Muscle of back (tissue), 13 donors: ENCODE measurements at places on chromosomes 1 and 21.

DNA sequence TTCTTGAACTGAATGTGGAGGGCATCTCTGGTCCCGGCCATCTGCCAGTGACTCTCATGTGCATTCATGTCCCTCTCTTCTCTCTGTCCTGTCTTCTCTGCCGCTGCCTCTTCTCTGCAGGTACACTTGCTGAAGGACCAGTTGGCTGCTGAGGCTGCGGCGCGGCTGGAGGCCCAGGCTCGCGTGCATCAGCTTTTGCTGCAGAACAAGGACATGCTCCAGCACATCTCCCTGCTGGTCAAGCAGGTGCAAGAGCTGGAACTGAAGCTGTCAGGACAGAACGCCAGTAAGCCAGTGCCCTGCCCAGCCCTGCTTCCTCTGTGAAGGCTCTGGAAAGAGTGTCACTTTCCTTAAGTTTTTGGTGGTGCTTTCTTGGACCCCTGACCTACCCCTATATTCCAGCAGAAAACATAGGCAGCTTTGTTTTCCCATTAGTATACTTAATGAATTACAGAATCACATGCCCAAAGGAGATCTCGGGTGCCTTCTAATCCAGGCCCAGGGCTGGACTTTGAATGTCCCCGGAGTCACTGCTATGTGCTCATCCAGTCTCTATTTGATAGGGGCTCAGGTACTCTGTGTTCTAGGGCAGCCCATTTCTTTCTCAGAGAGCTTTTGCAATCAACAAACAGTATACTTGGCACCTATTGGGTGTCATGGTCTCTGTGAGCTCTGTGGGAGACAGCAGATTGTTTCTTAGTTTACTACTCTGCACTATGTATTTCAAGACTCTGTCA lies 11.2 kb downstream of the SPATA46 start:
- no peak for DNase-seq

GRCh38 chr1:84889437-84889836 lies 3.6 kb downstream of the LPAR3 start:
- no peak for DNase-seq

DNA sequence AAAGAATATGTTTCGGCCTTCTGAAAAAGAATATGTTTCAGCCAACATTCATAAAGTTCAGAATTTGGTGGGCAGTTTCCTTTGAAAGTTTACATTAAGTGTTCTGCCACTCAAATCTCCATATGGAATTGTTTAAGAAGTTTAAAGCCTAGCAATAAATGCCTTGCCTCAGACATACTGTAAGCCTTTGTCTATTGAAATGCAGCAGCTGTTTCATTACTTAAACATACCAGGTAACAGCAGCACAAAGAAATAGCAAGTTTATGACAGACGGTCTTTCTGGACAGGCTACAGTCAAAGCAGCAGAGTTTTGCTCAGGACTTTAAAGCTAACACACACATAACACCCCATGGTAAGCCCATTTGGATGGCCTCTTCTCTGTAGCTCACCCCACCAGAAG lies 38.5 kb upstream of the C1orf105 start:
- peak; percentile 46 for DNase-seq

- no peak for DNase-seq
These were observed 77.8 kb downstream of the ADGRL2 start for GRCh38 chr1:81878538-81878937.

DNA sequence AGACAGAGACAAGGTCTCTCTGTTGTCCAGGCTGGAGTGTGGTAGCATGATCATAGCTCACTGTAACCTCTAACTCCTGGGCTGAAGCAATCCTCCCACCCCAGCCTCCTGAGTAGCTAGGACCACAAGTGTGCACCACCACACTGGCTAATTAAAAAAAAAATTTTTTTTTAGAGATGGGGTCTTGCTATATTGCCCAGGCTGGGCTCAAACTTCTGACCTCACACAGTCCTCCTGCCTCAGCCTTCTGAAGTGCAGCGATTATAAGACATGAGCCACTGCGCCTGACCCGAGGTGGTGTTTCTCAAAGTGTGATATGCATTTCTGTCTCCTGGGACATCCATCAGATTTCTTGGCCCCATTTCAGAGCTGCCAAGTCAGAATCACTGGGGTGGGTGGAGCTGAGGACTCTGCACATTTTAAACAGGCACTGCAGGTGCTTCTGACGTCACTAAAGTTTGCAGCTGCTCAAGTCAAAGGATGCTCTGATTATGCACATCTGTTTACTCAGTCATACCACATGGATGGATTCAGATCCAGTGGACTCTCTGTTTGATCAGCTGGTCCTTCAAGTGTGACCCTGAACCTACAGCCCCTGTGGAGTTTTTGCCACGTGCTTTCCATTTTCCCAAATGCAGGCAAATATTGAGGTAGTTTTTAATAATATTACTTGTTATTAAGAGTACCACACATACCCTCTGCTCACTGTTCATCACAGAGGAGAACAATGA lies 21.4 kb downstream of the TGFB2 start:
- no peak for DNase-seq

GRCh38 chr21:46160907-46161632 lies 5.7 kb upstream of the FTCD start:
- DNase-seq, result no peak

- no peak for DNase-seq
These were observed 5.4 kb downstream of the IGSF8 start for GRCh38 chr1:160093069-160093395.

GRCh38 chr21:36518883-36519492 lies 39.1 kb upstream of the CLDN14 start:
- DNase-seq, result no peak
